Stimulated activated CD8-positive, alpha-beta memory T cell treated with anti-CD3 and anti-CD28 coated beads, Interleukin-7, amount 100 ng/mL, for 1 hour (primary cell): ENCODE measurements at places on chromosomes 4 and X.

- DNase-seq: no peak
Measured at GRCh38 chrX:50941638-50942037, 31.1 kb downstream of the BMP15 start.

DNA sequence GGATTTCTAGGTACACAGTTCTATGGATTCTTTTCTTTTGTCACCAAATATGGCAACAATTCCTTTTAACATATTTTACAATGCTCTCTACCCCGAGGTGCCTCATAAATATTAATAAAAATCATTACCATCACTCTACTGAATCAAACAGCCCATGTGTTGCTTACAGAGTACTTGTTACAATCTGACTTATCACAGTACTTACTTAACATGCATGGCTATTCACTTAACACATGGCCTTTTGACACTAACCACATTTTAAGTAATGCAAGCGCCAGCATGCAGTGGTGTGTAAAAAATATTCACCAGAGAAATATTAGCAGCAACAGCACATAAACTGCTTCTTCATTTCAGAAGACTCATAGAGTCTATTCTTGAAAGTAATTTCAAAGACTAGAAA is 64.9 kb downstream of the BMP3 start:
- DNase-seq: no peak

DNA sequence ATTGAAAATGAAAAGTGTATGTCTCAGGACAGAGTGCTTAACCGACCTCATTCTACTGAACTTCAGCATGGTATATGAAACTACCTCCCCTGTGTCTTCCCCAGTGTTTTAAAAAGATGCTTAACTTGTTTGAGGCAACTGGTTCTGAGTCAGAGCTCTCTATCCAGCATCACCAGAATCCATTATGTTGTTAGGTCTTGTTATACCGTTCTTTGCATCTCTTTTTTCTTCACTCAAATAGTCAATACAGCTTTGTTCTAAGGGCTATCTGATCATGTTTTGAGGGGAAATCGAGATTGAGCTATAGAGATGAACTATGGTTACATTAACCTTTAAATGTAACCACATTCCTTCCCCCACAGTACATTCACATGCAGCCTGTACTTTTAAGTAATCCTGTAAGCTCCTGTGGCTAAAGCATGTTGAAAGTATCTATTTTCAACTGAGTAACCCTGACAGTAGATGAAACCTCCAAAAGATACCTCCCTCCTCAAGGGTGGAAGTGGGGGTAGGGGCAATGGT is 514.4 kb downstream of the RPA4 start:
- DNase-seq: no peak

DNA sequence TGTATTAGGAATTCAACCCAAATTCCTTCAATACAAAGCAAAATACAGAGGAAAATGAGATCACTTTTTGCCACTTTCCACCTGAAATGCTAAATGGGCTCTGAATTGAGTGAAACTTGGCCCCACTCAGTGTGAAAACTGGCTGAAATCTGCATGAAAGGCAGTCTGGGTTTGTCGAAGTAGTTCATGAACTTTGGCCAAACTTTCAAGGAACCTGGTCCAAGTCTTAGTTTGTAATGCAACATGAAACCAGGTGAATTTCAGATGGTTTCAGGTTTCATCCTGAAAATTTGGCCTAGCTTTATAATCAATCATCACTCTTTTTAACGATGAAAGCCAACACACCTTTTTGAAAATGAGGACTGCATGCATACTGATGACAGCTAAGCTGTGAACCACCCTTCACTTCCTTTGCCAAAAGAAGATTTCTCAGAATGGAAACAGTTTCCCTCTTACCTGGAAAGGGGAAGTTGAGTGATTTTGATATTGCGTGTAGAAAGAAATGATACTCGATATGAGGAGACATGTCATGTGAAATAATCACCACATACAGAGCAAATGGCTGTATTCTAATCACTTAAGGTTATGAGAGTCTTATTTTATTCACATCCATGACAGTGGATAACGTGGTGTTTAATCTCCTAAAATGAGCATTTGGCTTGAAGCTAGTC is 209.9 kb upstream of the ETNPPL start:
- no peak for DNase-seq

GRCh38 chr4:83075311-83076095 is 39.0 kb downstream of the PLAC8 start:
- no peak for DNase-seq

DNA sequence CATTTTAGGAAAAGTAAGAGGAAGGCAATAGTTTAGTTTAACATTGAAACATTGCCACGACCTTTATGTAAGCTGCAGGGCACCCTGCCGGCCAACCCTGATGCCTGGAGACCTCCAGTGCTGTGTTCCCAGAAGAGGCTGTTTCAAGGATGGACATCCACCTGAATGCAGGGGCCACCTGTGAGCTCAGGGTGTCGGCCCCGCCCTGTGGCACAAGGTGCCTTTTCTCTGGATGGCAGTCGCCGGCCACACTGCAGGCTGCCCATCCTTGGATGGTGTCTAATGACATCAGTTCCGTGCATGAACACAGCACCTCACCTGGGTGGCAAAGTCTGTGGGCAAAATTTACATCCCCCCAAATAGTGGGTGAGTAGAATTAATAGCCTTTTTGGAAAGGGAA is 180.0 kb downstream of the AFAP1 start:
- no peak for DNase-seq

- no peak for DNase-seq
Measured at GRCh38 chr4:26110493-26110892, 196.5 kb downstream of the SMIM20 start.
